ENCODE measurements at places on chromosomes 4 and X. TPM values are rescaled to one million over a fixed set of nuclear protein-coding genes. Genes with fewer than 3 reads are reported as not detected.

DNA sequence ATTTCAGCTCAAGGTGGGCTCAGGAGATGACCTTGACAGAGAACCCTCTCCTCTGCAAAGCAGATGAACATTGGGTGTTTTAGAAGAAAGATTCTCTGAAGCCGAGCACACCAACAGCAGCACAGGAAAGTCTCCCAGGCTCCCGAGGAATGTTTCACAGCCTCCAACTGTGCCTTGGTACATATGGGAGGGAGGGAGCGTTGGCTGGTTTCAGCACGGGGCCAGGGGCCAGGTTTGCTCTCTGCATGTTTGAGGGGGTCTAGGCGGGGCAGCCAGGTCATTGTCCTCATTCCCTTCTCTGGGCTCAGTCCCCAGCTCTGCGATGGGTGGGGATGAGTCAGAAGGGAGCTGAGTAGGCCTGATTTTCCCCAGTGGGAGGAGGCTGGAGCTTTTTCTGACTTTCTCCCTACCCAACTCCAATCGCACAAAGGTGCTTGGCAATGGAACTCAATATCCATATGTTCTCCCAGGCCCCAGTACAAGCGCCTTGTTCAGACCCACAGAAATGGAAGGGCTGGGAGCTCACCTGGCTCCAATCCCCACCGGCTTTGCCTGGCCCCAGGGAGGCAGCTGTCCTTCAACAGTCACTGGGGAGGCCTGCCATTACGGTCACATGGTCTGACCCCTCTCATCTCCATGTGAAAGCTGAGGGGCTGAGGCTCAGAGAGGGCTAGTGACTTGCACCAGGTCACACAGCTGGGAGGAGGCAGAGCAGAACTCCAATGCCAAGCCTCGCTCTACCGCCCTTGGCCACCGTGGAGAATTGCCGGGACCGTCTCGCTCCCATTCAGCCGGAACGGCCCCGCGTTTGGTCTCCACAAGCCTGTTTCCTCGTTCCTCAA, 108.4 kb upstream of the AFAP1 start:
- DNase-seq = no peak
- no peaks in the 10 kb centered on the region for H3K36me3 ChIP-seq
- no peak overlapping the region for H3K4me3 ChIP-seq
- peaks cover 17% of the 10 kb centered on the region for H3K4me1 ChIP-seq

DNA sequence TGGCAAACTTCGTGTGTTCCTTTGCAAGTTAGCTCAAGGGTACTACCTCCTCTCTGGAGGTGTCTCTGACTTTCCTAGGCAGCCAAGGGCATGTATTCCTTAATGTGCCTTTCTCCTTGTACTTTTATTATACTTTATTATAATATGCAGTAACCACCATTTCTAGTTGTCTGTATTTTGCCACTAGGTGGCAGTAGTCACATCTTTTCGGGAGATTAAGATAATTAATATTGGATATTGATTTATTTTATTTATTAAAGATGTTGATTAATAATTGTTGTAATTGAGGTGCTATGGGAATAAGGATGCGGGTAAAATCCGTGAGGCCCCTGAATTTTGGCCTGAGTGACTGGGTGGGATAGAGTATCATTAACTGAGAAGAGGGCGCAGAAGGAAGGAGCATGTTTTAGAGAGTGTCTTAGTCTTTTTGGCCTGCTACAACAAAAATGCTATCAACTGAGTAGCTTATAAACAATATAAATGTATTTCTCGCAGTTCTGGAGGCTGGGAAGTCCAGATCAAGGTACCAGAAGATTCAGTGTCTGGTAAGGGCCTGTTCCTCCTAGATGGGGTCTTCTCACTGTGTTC, 153.3 kb downstream of the TMEM164 start:
- H3K27ac ChIP-seq = no peak overlapping the region
- DNase-seq = no peak
- no peaks in the 10 kb centered on the region for H3K27me3 ChIP-seq
- no peaks in the 10 kb centered on the region for H3K4me1 ChIP-seq
- no peak overlapping the region for H3K4me3 ChIP-seq

DNA sequence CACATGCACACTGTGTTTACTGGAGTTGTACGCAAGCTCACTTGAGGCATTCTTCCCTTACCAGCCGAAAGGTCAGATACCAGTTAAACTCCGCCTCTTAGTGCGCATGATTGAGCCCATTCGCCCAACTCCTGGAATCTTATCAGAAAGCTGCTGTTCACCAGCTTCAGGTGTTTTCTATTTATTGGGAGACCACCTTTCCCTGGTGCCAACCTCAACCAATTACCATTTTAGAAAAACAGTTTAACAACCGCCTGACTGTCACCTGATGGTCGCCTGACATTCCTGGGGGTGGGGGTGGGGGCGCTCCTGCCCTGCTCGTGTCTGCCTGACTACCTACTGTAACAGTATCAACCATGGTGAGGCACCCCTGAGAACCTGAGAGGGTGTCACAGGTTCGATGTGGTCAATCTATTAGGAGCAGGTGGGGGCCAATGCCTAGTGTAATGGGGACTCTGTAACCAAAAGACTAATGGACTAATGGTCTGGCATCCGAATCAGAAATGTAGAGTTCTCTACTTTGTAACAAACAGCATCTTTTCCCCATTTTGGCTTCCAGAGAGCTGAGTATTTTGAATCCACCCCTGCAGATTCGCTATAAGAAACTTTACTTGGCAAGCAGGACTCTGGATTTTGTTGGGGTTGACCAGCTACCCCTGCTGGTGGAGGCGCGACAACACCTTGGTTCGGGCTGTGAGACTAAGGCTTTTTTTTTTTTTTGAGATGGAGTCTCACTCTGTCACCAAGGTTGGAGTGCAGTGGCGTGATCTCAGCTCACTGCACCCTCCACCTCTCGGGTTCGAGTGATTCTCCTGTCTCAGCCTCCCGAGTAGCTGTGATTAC, 58.2 kb upstream of the ZNF157 start:
- peaks cover 17% of the 10 kb centered on the region for H3K4me1 ChIP-seq
- no peaks in the 10 kb centered on the region for H3K27me3 ChIP-seq
- H3K27ac ChIP-seq = no peak overlapping the region

DNA sequence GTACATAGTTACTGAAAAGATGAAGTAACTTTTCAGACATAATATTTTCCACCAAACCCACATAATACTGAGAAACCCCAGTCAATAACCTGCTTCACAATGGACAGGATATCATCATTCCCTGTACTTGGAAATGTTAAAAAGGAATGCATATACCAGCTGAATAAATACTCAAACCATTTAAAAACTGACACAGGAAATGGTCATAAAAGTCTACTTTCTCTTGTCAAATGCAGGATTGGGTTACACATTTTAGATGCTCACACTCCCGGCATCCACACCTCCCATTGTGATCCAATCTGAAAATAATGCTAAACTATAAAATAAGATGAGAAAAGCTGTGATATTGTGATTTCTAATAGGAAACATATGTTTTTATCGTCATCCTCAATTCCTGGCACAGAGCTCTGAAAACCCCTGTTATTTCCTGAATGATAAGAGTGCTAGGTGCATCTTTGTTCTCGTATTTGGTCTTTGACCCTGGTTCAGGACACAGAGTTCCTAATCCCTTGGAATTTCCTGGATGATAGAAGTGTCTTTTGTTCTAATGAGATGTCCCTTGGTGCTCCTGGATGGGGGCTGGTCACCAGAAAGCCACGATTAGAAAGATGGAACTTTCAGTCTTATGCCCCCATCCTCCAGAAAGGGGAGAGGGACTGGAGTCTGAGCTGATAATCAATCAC, 821.3 kb downstream of the TRIML1 start:
- no peak overlapping the region for H3K27ac ChIP-seq
- peaks cover 3% of the 10 kb centered on the region for H3K36me3 ChIP-seq
- no peaks in the 10 kb centered on the region for H3K27me3 ChIP-seq

DNA sequence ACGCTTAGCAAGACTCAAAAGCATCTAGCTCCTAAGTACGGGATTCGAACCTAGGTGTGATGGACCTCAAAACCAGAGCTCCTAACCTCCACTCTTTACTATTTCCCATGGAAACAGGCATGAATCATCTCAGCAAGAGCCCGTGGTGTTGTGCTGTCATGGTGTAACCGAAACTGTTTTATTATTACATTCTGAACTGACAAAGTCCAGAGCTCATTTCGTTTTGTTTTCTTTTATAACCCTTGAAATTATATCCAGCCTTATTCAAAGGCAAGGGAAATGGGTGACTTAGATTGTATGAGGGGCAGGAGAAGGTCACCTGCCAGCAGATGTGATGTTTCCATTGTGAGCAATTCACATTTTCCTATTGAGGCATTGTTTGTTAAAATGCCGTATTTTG, 301.1 kb downstream of the FRMPD4 start:
- H3K36me3 ChIP-seq = no peaks in the 10 kb centered on the region
- no peak overlapping the region for H3K4me3 ChIP-seq
- no peak overlapping the region for H3K27ac ChIP-seq

DNA sequence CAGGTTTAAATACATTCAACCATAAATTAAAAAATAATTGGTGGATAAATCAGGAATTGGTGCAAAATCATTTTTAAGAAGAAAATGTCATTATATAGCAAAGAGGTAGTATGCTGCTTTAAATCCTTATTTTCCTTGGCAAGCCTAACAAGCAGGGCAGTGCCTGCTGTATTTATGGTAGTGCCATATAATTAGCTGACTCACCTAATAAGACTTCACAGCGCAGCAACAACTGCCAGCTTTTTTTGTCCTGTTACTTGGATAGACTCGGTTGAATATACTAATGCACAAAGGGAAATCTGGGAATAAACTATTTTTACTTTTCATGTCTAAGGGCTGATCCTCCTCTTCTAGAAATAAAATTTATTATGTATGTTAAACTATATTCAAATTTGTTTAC, 99.1 kb downstream of the SNCA start:
- H3K27me3 ChIP-seq = no peaks in the 10 kb centered on the region
- H3K4me3 ChIP-seq = no peak overlapping the region
- no peaks in the 10 kb centered on the region for H3K36me3 ChIP-seq
- DNase-seq = no peak
- no peaks in the 10 kb centered on the region for H3K4me1 ChIP-seq
- no peak overlapping the region for H3K27ac ChIP-seq

DNA sequence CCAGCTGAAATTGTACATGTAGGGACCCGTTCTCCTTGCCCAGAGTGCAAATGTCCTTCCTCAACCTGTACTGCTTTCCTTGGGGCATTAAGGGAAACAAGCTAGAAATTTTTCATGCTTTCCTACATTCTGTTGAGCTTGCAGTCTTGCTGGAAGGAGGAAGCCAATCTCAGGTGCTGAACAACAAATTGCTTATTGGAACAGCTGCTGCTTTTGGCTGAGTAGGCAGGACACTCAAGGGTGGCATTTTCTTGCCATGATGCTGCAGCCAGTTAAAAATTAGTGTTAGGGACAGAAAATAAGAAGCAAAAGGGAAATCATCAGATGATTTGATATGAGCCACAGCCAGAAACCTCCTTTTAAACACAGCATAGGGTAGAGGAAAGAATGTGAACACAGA, 223.7 kb downstream of the QDPR start:
- no peak overlapping the region for H3K4me3 ChIP-seq
- H3K27ac ChIP-seq = no peak overlapping the region
- DNase-seq = no peak
- H3K4me1 ChIP-seq = no peaks in the 10 kb centered on the region

DNA sequence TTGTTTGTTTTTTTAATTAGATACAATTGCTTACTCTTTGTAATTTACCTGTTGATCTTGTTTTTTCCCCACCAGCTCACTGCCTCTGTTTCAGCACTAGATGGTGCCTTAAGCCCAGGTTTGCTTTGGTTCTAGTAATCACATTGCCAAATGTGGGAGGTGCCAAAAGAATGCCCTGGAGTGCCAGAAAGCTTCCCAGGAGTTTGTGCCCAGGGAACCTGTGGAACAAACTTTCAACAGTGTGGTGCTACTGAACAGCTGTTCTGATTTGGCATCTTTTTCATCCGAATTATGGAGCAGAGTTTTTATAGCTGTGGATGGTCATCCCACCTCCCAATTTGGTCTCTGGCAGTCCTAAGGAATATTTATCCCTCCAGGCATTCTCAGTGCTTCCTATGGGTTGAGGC, 1000.7 kb downstream of the STIM2 start:
- DNase-seq = peak; percentile 82
- no peaks in the 10 kb centered on the region for H3K36me3 ChIP-seq
- H3K27ac ChIP-seq = no peak overlapping the region
- no peaks in the 10 kb centered on the region for H3K4me1 ChIP-seq
- H3K4me3 ChIP-seq = no peak overlapping the region

NMU gene
- 1.8 TPM for total RNA-seq

ADH7 gene
- total RNA-seq = not detected

CT45A2 gene
- total RNA-seq = not detected

All from neural progenitor cell (in vitro differentiated cells).